ENCODE measurements at places on chromosomes 16 and 17.

- DNase-seq, result no peak
Observed at GRCh38 chr17:21201874-21202273, 12.1 kb downstream of the TMEM11 start.

GRCh38 chr17:2822358-2822757, 26.1 kb downstream of the RAP1GAP2 start:
- DNase-seq, result no peak

DNA sequence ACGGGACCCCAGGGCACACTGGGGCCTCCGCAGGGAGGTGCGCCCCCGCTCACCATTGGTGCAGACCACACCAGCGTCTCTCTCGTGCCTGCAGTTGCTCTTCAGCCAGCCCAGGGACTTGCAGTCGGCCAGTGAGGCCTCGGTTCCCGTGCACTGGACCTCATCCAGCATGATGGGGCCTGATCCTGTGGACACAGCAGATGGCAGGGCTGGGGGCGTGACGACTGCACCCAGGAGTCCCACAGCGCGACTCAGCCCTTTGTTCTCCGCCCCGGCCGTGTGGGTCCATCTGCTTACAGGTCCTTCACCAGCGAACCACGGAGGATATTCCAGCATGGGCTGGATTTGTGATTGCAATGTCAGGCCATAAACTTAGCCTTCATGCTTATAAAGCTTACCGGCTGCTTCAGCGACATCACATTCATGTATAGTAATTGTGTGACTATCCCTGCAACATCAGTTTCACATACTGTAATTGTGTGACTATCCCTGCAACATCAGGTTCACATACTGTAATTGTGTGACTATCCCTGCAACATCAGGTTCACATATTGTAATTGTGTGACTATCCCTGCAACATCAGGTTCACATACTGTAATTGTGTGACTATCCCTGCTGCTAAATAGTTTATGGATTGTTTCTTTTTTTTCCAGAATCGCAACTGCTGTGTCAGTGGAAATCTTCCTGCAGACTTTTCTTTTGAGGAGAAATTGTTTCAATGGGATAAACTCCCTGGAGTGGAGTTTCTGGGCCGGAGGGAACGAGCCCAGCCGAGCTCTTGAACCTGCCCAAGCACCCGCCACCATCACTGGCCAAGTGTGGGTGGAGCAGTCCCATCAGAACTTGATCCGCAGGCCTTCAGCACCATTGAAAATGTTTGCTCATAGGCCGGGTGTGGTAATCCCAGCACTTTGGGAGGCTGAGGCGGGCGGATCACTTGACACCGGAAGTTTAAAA, 4.8 kb downstream of the LGALS3BP start:
- DNase-seq, result no peak

- DNase-seq, result no peak
Observed at GRCh38 chr17:27986805-27987684, 55.4 kb upstream of the NLK start.

DNA sequence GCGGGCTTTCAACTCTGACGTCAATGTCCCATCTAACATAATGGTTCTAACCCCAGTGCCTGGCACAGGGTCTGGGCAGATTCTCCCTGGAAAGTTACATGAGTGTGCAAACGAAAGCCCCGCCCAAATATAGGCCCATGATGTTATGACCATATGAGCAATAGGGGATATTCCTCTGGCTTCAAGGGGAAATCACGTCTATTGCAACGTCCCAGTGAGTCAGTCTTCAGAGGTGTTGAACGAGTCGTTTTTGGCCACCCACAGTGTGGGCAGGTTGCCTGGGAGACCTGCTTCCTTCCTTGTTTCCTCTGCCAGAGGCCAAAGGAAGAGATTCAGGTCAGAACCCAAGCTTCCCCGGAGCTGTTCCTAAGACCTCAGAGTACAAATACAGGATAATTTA, 30.3 kb downstream of the PIK3R5 start:
- no peak for DNase-seq

- DNase-seq, result peak; percentile 50
Observed at GRCh38 chr16:24372824-24373223, 116.7 kb downstream of the CACNG3 start.

Data from caudate nucleus (tissue), 63 donors.